ENCODE measurements at places on chromosomes 11 and 22.

GRCh38 chr22:20652582-20652981 is 121.3 kb upstream of the SERPIND1 start:
- DNase-seq = no peak

DNA sequence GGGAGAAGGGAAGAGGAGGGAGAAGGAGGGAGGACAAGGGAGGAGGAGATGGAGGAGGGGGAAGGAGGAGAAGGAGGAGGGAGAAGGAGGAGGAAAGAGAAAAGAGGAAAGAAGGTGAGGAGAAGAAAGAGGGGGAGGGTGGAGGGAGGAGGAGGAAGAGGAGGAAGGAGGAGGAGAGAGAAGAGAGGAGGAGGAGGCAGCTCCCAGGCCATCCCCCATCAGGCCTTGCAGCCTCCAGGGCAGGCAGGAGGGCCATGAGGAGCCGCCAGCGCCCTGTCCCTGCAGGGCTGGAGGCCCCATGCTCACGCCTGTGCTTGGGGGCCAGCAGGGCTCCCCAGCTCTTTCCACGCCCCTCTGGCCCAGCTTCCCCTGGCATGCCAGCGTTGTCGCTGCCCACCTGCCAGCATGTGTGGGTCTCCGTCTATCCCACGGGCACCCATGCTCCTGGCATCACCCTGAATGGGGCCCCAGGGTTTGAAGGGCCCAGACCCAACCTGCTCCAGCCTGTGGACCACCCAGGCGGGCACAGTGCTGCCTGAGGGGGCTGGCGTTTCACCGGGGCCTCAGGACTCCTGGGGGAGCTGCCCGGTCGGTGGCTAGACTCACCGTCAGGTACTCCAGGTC is 5.2 kb downstream of the TSPAN32 start:
- no peak for DNase-seq

- peak; percentile 93 for DNase-seq
Measured at GRCh38 chr11:72373163-72373562, 61.2 kb downstream of the CLPB start.

GRCh38 chr22:44599500-44600140 is 101.6 kb upstream of the RTL6 start:
- DNase-seq = no peak

- DNase-seq = no peak
Measured at GRCh38 chr11:113614097-113614496, 92.0 kb downstream of the TMPRSS5 start.

DNA sequence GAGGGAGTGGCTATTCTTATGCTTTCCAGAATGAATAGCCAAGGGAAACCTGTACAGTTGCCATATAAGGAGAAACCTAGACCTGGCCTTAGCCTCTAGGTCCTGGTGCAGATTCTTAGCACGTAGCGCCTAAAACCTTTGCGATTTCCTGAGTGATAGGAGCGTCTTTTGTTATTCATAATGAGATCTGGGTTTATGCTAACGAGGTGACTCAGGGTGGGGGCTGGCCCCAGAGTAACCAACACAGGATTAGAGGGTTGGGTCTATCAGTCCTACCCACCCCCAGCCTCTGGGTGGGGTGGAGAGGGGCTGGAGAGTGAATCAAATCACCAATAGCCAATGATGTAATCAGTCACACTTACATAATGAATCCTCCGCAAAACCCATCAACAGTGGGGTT is 73.4 kb upstream of the PARVG start:
- DNase-seq = no peak

DNA sequence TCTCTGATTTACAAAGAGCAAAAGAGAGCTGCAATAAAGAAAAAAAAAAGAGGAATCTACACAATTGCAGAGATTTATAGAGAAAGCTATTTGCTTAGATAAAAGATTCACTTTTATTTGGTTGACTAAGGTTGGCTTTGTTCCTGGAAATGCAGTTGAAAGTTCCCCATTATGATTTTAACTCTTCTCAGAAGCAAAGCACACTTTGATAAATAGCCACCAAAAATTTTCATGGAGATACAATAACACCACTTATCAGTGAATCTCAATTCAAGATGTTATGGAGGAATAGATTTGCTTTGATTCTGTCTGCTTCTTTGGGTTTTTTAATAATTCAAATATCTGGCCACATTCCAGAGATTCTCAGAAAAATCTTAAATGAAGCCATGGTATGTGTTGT is 88.5 kb upstream of the ANO3 start:
- no peak for DNase-seq

DNA sequence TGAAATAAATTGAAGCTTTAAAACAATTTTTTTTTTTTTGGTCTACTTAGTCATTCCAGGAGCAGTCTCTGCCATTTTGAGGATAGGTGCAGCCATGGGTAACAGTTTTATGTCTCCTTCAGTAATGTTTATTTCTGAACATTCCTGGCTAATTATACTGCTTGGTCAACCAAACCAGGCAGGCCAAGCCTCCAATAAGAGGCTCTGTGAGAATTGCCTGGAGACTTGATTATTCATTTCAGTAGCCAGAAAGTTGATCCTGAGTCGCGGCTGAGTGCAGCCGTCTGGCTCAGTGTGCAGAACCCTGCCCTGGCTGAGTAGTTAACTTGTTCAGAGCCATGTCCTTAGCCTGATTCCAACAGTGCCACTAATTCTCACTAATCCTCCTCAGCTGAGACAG is 364.0 kb upstream of the FAT3 start:
- no peak for DNase-seq

DNA sequence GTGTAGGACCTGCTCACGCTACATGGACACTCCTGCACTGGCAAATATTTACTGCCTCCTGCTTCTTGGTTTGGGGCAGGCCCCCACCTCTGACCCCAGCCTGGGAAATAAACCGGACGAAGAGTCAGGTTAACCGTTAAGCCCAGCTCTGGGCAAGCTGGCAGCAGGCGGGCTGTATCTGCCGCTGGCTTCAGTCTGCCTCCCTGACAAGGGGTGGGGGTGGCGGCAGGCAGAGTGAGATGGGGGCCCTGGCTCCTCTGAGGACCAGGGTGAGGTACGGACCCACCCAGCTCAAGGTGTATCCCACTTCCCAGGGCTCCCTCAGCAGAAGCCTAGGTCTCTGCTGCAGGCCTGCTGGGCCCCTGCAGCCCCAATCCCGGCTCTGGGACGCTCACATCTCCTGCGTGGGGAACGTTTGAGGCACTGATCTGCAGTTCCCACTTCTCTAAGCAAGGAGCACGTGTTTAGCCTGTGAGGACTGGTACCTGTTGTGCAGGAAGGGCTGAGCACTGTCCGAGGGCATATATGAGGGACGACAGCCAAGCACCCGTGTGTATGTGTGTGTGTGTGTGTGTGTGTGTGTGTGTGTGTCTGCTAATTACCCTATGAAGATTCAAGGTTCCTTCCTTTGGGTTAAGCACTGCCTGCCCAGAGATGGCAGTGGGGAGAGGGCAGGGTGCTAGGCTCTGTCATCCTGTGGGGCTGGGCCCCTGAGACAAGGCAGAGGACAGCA is 1.1 kb upstream of the LRRC75B start:
- no peak for DNase-seq

DNA sequence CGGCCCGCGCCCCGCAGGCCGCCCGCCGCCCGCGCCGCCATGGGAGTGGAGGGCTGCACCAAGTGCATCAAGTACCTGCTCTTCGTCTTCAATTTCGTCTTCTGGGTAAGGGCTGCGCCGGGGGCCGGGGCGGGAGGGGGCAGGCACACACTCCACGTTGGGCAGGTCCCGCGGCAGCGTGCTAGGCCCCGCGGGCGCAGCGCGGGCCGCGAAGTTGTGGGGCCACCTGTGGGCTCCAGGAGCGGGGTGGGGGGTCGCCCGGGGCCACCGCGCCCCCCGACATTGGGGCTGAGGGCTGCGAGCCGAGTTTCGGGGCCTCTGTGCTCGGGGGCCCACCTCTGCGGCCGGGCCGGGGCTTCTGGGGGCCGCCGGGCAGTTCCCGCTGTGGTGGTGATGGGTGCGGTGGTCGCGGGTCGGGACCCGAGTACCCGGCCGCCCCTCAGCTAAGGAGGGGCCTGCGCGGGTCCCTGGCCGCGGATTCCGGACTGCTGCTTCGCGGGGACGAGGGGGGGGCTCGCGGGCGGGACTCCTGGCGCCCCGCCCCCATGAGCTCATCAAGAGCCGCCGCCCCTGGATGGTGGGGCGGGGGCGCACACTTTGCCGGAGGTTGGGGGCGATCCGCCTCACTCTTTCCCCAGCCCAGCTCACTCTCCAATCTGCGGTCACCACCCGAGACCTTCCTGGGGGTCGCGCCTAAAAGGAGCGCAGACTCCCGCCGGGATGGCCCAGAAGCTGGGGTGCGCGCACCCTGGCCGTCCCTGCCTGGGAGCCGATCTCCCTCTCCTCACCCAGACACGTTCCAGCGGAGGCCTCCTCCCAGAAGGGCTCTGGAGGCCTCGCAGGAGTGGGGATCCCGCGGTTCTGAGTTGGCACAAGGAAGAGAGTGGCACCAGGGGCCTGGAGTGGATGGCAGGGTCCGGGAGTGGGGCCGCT is 667 bp downstream of the CD81 start:
- DNase-seq = peak; percentile 62
